ENCODE measurements at places on chromosomes 16 and 17.

- no peak for DNase-seq
Observed at GRCh38 chr17:39156491-39156890, 5.1 kb upstream of the PLXDC1 start.

GRCh38 chr16:84603940-84604339 lies 13.9 kb downstream of the COTL1 start:
- no peak for DNase-seq

DNA sequence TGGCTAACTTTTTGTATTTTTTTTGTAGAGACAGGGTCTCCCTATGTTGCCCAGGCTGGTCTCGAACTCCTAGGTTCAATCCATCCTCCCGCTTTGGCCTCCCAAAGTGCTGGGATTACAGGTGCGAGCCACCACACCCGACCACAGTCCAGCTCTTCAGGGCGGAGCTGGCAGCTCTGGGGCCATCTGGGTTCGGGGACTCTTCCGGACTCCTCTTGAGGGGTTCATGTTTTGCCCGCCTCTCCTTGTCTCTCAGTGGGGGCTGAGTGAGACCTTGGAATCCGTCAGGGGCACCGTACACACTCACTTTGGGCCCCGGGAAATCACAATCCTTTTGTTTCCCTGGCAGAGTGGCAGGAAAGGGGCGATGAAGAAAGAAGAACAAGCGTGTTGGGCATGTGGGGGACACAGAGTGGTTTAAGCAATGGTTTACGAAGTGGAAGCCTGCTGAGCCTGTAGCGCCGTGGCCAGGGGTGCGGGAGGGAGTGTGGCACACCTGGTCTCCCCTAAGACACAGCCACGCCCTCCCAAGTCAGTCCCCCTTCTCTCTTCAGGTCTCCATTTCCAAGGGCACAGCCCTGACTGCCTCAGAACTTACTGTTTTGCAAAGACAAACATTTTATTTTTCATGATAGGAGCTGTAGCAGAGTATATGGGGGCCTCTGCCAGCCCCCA lies 26.1 kb downstream of the TNS4 start:
- no peak for DNase-seq

- DNase-seq, result no peak
Observed at GRCh38 chr16:27154705-27155521, 48.4 kb upstream of the KDM8 start.

GRCh38 chr16:6562986-6563385 lies 769.7 kb upstream of the RBFOX1 start:
- no peak for DNase-seq

DNA sequence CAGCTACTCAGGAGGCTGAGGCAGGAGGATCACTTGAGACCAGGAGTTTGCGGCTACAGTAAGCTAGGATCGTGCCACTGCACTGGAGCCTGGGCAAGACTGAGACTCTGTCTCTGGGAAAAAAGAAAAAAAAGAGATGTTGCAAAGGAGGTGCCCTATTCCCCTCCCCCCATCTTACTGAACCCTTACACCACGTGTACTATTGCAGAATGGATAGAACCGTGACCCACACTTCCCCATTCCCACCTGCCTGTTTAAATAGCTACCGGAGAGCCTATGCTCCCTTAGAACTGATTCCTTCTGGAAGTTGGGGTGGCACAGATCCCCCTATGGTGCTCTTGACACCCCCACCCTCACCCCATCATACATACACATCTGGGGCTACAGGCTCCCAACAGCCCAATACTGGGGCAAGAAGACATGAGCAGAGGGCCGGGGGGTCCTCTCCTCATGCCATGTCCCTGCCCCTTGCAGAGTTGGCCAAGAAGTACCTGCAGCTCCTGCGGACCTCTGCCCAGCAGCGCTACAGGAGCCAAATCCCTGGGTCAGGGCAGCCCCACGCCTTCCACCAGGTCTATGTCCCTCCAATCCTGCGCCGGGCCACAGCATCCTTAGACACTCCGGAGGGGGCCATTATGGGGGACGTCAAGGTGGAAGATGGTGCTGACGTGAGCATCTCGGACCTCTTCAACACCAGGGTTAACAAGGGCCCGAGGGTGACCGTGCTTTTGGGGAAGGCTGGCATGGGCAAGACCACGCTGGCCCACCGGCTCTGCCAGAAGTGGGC lies 35.7 kb downstream of the NLRC5 start:
- no peak for DNase-seq

Data from HS-5 (cell line).